ENCODE measurements at places on chromosomes 7 and 10.

DNA sequence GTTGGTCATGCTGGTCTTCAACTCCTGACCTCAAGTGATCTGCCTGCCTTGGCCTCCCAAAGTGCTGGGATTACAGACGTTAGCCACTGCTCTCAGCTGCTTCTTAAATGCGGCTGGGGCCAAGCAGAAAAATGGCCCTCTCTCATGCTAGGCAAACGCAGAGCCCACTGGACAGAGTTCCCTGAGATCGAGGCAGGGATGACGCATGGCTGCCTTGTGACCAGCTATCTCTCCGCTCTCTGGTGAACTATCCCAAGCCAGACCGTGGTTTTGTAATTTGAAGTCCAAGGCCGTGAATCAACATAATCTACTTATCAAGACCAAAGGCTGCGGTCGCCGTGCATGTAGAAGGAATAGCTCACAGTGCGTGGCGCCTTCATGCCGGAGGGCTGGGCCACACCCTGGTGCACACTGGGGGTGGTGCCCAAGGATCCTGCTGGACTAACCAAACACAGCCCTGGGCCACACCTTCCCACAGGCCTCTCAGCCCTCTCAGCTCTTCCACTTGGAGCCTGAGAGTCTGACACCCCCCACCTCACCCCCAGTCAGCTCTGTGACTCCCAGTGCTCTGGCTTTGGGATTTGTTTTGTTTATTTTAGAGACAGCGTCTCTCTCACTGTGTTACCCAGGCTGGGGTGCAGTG, 88.1 kb upstream of the CUX1 start:
- no peak for DNase-seq

GRCh38 chr10:87523731-87524130, 19.0 kb downstream of the MINPP1 start:
- no peak for DNase-seq

DNA sequence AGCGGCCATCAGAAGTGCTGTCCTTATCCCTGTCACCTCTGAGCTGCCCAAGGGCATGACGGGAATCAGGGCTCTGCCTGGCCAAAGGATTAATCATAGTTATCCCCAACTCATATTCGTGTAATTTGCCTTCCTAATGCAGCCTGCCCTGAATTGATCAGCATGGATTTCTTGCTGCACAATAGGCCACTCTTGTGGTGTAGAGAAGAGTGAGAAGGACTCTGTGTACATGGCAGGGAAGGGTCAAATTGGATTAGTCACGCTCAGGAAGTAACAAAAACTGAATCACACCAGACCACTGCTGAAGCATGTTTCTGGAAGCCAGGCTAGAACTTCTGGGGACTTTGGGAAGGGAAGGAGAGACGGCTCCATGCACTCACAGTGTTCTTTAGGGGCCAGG, 227.0 kb downstream of the BUB3 start:
- DNase-seq = no peak

GRCh38 chr10:100655326-100655759, 90.0 kb upstream of the PAX2 start:
- DNase-seq = no peak

- no peak for DNase-seq
Observed at GRCh38 chr7:35254496-35255442, 869 bp upstream of the TBX20 start.

DNA sequence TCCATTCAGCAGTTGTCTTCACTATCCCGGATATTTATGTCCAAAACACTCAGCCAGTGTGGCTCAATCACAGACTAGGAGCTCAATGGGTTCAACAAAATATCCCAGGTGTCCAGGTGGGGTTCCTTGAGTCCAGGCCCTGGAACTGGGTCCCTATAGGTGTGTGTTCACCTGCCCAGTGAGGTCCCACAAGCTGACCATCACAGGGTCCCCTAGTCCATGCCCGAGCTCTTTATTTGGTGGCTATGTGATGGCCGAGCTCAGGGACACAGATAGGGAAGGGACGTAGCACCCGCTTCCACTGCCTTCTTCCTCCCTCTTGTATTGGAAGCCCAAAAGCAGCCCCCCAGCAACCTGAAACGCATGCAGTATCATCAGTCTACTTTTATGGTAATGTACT, 78.9 kb upstream of the DDC start:
- DNase-seq = no peak

- DNase-seq = peak; percentile 35
Observed at GRCh38 chr10:101829561-101830315, 11.5 kb upstream of the OGA start.

GRCh38 chr7:152672626-152673025, 3.3 kb downstream of the XRCC2 start:
- DNase-seq = no peak

- DNase-seq = no peak
Observed at GRCh38 chr7:3318874-3319273, 17.8 kb downstream of the SDK1 start.

DNA sequence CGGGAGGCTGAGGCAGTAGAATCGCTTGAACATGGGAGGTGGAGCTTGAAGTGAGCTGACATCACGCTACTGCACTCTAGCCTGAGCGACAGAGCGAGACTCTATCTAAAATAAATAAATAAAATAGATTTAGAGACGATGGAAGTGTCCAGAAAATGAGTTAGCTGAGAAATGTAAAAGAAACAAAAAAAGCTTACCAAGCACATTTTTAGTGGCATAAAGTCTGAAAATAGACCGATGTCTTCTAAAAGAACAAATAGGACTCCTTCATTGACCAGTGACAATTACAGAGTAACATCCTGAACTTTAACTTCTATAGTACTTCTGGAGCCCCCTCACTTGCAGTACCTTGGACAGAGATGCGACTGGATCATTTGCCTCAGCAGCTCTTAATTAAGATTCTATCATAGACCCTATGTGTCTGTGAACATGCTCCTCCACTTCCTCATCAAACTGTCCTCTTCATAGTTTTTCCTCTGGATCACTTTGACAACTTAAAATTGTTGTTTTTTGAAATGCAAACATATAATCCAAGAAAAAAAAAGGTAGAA, 25.2 kb upstream of the SRPK2 start:
- no peak for DNase-seq

DNA sequence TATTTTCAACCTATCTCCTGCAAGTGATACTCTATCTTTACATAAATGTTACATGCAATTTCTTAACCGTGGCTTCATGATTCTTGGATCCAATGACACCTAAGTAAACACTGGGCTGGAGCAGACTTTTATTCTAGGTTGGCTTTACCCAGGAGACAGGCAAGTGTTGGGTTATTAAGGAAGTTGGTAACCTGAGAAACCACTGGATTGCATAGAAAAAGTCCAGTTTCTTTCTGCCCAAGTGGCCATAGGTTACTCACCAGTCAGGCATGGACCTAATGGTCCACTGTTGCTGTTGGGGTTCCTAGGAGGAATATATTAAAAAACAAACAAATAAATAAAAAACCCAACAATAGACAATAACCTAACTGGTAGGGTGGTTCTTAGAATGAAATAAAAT, 112.8 kb downstream of the SEMA3D start:
- no peak for DNase-seq

GRCh38 chr10:100579261-100580090, 43.7 kb downstream of the HIF1AN start:
- no peak for DNase-seq

- no peak for DNase-seq
Observed at GRCh38 chr7:46720761-46721160, 799.7 kb upstream of the IGFBP3 start.

GRCh38 chr7:138907201-138907847, 73.9 kb downstream of the KIAA1549 start:
- no peak for DNase-seq

DNA sequence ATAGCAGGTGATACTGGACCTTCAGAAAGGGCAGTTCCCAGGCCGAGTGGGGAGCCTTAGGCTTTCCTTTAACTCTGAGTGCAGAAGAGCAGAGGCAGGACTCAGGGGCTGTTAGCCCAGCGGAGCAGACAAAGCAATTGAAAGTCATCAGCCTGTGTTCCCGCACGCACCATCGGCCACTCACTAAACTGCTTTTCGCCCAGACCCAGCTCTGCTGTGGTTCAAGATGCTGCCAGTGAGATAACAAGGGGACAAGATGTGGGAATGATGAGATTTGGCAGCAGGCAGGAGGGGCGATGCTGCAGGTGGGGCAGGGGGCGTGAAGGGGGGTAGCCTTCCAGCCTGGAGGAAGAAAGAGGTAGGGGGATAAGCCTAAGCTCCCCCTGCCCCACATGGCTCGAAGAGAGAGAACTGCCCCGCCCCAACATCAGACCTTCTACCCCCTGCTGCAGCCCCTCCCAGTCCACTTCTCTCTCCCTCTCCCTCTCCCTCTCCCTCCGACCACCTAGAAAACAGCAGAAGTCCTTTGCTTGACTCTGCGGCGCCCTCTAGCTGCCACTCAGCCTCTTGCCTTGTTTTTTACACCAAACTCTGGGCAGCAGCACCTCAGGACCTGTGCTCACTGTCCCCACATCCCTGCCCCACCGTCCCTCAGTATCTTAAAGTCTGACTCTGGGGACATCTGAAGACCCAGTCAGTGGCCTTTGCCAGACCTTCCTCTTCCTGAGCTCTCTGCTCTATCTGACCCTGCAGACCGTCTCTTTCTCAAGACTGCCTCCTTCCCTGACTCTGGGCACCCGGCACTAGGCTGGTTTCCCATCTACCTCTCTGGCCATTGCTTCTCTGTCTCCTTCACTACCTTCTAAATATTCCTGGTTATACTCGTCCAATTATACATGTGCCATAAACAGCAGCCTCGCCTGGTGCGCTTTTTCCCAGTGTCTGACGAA, 110.5 kb downstream of the C10orf105 start:
- peak; percentile 32 for DNase-seq

DNA sequence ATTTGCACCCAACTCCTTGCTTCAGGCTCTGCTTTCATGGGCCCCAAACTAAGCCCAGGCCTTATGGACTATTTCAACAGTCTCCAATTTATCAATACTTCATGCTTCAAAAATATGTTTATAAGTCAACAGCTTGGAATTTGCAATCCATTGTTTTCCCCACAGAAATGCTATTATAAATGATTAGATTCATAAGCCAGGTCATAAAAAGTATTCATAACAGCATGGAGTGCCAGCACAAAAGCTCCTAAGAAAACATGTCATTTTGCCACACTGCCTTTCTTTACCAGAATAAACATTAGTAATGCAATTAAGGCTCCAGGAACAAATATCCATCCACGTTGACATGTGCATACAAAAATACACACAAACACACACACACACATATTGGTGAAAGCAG, 30.1 kb downstream of the OSBPL3 start:
- no peak for DNase-seq

GRCh38 chr10:70306181-70306705, 22.4 kb upstream of the NPFFR1 start:
- no peak for DNase-seq

DNA sequence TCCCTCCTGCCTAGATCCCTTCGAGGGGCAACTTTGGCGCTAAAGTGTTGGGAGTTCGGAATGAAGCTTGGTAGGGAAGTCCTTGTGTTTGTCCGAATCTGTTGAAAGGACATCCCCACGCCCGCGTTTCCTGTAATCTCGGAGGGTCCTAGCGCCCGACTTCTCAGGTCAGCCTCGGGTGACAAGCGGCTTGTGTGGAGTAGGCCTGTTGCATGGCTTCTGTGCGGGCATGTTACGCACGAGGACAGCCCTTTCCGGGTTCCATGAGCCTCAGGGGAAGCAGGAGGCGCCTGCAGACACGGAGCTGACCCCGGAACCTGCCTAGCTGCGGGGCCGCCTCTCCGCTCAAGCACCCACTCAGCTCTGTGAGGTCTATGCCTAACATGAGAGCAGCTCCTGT, 28.4 kb upstream of the AP5Z1 start:
- no peak for DNase-seq

DNA sequence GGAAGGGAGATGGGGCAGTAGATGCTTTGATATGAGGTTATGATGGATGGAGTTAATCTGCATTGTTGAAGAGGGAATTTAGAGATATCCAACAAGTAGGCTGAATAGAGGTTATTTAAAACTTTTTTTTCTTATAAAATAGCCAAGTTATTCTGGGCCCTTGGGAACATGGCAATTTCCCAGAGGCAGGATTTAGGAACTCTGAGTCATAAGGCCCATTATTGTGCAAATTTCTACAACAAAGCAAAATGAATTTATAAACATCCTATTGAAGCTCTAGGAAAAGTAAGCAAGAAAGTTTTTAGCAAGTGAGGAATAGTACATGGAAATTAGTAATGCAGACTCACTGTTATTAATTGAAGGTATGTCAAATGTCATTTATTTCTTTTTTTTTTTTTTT, 160.9 kb upstream of the NPY start:
- no peak for DNase-seq

GRCh38 chr7:99393355-99394187, 14.8 kb downstream of the PDAP1 start:
- no peak for DNase-seq

DNA sequence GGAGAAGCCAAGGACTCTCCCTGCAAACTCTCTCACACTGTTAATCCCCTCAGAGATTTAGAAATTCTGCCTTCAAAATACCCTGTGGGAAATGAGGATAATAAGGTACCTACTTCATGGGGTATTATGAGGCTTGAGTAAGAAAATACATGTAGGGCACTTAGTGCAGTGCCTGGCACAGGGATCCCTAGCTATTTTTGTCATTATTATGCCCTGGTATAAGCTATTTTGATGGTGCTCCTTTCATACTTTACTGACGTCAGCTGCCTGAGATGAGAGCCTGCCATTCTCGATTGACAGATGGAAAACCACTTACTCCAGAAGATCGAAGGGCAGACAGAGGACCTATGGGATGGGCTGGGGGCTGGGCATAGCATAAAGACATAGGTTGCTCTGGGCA, 30.1 kb downstream of the MKX start:
- DNase-seq = no peak

DNA sequence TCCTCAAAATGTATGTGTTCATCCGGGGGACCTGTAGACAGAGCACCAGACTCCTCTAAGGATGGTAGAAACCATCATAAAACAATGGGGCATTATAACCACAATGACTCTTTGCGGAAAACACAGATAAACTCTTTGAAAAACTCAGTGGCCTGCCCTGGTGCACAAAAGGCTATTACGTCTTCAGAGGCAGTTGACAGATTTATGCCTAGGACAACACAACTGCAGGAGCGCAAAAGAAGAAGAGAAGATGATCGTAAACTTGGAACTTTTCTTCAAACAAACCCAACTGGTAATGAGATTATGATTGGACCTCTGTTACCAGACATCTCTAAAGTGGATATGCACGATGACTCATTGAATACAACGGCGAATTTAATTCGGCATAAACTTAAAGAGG, 6.0 kb downstream of the RBM48 start:
- no peak for DNase-seq

DNA sequence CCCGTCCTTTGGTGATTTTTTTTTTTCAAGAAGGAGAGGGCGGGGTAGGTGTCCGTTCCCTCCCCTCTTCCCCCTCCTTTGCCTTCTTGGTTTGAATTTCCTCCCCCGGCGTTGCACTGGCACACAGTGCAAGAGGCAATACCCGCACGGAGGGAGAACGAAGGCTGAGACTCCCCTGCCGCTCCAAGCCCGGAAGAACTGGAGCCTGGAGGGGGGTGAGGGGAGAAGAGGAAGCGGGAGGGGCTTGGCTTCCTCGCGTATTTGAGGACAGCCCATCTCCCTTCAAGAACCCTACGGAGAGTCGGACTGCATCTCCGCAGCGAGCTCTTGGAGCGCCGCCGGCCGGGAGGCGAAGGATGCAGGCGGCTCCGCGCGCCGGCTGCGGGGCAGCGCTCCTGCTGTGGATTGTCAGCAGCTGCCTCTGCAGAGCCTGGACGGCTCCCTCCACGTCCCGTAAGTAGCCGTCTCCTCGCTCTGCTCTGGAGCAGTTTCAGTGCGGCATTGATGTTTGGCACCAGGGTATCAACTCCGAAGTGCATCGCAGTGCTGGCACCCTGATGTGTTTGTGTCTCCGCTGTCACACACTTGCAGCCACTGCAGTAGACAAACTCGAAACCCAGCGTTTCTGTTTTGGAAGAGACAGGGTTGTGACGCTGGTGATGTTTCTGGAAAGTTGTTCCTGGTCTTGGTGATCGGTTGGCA, at the start of gene CNTNAP2:
Gene CNTNAP2 (plus strand): TSS at position 281 of the 702 bp plus-strand sequence. CDS start 76 bp downstream, at position 357.
- DNase-seq = no peak

Data from activated CD8-positive, alpha-beta memory T cell treated with anti-CD3 and anti-CD28 coated beads for 4 hours (primary cell).